ENCODE measurements at places on chromosomes 16 and 17. TPM values are rescaled to one million over a fixed set of nuclear protein-coding genes. Genes with fewer than 3 reads are reported as not detected.

Gene COL1A1
- total RNA-seq, result 106 TPM

DNA sequence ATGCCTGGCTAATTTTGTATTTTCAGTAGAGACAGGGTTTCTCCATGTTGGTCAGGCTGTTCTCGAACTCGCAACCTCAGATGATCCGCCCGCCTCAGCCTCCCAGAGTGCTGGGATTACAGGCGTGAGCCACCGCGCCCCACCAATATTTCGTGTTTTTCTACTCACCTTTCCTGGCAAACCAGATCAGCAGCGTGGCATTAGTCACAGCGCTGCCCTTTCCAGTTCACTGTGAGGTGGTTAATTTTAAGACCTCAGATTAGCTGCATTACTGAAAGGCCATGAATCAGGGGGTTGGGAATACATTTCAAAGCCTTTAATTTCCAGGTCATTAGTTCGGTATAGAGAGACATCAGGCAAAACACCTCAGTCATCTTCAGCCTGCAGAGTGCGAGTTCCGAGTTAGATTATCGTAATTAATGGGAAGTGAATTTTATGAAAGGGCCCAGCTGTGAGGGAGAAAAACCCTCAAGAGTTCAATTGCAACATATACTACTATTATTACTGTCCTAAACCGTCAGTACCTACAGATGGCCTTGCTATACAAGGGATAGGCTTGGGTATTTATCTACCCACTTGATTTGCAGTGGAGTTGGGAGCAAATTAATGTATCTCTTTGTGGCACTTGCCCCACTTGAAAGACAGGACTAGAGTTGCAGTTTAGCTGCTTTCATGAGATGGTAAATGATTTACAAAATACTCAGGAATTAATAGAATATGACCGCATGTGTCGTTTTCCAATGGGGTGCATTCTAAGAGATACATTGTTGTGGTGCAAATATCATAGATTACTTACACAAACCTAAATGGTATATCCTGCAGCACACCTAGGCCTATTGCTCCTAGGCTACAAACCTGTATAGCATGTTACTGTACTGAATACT lies 2.1 kb upstream of the USP32 start:
- DNase-seq, result no peak

DNA sequence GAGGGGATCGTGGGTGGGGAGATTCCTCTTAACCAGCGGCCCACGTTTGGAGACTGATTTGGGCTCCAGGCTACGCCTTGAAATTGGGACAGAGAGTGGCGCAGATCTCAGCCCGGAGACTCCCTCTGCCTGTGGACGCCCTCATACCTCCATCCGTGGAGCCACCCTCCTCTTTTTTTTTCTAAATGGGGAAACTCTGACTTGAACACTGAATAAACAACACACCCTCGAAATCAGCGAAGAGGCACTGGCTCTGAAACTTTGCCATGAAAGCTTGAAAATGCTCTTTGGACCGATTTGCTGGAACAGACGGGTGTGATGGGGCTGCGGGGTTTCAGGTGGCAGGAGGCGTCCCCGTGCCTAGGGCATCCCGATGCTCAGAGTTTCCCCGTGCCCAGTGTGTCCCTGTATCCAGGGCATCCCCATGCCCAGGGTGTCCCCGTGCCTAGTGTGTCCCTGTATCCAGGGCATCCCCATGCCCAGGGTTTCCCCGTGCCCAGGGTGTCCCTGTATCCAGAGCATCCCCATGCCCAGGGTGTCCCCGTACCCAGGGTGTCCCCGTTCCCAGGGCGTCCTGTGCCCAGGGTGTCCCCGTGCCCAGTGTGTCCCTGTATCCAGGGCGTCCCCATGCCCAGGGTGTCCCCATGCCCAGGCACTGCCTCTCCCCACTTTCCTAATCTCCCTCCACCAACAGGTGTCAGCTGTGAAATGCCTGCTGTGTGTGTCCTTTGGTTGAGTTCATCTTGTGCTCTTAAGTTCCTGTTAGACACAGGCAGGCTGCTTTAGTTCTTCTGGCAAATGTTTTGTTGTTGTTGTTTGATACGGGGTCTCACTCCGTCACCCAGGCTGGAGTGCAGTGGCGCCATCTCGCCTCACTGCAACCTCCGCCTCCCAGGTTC lies 187.0 kb downstream of the SEC14L1 start:
- no peak for DNase-seq

GRCh38 chr16:6341981-6342380 lies 990.7 kb upstream of the RBFOX1 start:
- DNase-seq, result no peak

DNA sequence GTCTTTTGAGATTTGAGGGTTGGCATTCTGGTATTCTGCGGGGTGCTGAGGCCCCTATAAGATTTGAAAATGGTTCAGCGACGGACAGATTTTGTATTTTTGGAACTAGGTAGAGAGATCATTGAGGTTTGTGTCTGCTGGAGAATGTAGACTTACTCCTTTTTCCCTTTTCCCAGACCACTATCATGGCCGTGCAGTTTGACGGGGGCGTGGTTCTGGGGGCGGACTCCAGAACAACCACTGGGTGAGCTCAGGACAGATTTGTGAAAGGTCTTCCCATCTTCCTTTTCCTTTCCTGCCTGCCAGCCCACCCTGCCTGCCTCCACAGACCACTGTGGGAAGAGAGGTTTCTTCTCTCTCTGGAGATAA lies 572 bp downstream of the PSMB6 start:
- DNase-seq, result peak; percentile 45

GRCh38 chr17:1312261-1312870 lies 32.9 kb downstream of the TRARG1 start:
- no peak for DNase-seq
